Mammary epithelial cell (primary cell): ENCODE measurements at places on chromosomes 6 and 20. TPM values are rescaled to one million over a fixed set of nuclear protein-coding genes. Genes with fewer than 3 reads are reported as not detected.

DNA sequence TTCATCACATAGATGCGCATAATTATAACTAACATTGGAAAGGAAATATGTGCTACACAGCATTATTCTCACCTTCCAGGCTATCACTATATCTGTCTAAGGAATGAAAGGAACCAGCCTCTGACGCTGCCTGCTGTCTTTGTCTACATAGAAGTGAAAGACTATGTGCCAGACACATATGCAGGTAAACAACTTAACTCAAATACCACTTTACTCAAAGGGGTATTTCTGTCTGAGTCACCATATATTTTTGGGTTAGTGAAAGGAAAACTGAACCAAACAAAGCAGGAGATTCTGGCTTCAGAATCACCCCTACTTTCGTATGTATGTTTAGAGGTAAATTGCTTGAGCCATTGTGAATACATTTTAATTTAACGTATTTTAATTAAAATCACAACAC lies 328.6 kb upstream of the PLCB4 start:
- DNase-seq, result no peak

GRCh38 chr20:60687213-60687612 lies 564.8 kb upstream of the CDH4 start:
- DNase-seq, result no peak

DNA sequence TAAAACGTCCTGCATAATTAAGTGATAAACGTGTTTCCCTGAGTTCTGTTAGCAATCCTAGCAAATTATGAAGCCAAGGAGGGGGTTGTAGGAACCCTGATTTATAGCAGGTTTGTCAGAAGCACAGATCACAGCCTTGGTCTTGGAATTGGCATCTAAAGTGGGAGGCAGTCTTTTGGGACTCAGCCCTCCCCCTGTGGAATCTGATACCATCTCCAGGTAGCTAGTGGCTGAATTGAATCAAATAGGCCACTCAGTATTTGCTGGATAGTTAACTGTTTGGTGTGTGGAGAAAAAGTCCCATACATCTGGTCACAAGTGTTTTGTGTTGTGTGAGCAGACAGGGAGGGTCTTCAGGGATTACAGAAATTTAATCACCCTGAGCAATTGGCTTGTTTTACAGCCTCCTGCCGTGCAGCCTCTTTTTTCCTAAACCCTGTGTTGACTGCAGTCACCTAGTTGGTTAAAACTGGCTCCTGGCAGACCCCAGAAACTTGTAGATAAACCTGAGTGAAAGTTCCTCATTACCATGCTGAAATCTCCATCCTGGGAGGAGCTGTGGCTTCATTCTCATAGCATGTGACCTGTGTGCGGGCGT lies 19.0 kb upstream of the KIFC1 start:
- DNase-seq, result no peak

DNA sequence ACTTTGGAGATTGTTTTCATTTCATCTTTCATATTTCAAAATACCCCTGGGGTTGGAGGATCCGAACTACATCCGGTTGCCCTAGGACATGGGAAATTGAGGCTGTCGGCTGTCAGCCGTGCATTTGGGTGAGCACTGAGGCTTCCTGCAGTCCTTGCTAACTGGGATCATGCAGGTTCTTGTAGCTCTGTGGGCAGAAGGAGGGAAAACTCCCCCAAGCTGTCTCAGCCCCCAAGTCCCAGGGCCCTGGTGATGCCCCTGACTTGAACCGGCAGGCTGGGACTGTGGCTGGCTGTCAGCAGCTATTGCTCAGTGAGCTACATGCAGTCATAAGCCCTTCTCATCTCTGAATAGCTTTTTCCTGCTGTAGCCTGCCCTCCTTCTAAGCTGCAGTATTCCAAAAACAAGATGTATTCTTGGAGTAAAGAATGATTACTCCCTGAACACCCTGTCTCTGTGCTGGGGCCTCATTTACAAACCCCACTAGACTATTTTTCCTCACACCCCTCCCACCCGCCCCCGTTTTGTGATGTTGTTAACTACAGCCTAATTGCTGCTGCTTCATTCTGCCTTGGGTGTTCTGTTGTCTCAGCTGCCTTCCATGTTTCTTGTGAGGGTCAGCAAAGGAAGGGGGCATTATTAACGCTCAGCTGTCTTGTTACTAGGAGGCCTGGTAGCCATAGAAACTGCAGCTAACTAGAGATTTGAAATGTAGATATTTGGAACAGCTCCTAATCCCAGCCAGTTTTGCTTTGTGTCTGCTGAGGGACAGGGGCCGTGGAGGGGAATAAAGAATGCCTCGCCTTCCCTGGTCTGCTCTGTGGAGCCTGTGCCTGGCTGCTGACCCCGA lies 18.1 kb downstream of the MTRES1 start:
- no peak for DNase-seq

- DNase-seq, result no peak
These were observed 74.7 kb upstream of the SLC4A11 start for GRCh38 chr20:3313683-3314065.

DNA sequence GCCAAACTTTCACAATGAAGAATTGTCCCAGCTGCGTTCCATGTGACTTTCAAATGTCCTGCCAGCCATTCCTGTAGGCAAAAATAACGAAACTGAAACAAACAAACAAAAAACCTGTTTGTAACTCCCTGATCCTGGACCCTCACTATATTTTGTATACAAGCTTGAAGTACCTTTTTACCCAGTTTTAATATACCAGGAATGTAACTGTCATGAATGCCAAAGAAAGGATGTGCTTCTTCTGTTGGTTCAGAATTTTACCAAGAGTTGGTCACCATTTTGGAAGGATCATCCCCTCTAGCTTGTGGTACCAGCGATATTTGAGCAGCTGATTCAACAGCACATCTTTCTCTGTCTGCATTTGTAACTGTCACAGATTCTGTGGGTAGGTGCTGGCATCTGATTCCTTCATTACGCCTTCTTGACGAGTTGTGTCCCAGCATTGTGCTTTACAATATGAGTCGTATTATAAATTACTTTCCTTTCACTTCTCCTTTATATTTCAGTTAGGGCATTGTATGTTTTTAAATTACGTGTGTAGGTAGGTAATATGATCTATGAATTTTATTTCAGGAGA lies 93.9 kb downstream of the DLGAP4 start:
- DNase-seq, result no peak

GRCh38 chr20:59143326-59143725 lies 20.3 kb upstream of the ZNF831 start:
- DNase-seq, result no peak

GRCh38 chr6:152372945-152373344 lies 264.2 kb downstream of the SYNE1 start:
- no peak for DNase-seq

GRCh38 chr6:91509711-91510110 lies 922.8 kb upstream of the MAP3K7 start:
- no peak for DNase-seq

DNA sequence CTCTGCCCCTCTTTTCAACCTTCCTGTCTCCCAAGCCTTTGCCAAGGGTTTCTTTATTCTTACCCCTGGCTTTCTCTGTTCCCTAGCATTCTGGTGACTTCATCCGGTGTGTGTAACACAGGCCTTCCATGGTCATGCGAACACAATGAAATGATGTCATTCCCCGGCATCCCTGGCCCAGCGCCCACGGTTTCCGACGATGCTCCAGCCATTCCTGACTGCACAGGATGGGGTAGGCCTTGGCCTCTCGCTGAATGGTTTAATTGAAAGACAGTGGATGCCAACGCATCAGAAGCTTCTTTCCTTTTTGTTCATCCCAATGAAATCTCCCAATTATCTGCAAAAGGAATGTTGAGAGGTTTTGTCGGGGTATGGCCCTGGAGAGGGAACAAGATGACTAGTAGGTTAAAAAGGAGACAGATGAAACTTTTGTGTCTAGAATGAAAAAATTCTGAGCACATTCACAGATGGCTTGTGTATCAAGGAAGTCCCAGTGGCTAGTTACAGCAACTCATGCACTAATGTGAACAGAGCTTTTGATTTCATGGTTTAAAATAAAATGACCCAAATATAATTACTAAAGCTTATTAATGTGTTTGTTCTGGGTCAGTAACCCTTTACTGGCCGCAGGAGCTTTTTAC lies 655.0 kb downstream of the QKI start:
- DNase-seq, result no peak

GRCh38 chr20:53970232-53970631 lies 100.2 kb downstream of the BCAS1 start:
- DNase-seq, result no peak

DNA sequence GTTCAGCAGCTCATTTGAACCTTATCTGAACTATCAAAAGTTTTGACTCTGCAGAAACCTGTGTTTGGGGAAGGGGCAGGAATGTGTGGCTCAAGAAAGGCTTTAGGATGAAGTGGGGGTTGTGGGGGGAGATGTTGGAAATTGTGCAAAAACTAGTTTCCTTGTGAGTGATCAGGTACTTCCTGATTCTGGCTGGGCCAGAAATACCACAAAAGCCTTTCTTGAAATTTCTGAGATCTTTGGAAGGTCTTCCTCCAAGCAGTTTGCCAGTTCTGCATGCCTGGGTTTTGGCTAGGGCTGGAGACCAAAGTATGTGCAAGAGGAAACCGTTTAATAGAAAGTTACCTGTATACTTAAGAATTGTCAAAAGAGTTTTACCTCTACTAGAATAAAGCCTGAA lies 116.6 kb downstream of the BMP2 start:
- no peak for DNase-seq

Gene ZSCAN12
- 5.3 and 5.6 TPM in 2 replicates for total RNA-seq

Gene CDH22
- total RNA-seq, result not detected in 2 replicates

Gene FRK
- total RNA-seq, result 6.2 TPM

Gene ASIP
- total RNA-seq, result not detected in 2 replicates

Gene NKAPL
- total RNA-seq, result 1.0 TPM

Gene FLRT3
- 194 TPM for total RNA-seq

Gene KCNK17
- total RNA-seq, result not detected in 2 replicates

Gene CCN6
- 6.0 and 7.5 TPM in 2 replicates for total RNA-seq

Gene ANKRD66
- total RNA-seq, result not detected in 2 replicates
